ENCODE measurements at places on chromosomes 5 and 9.

DNA sequence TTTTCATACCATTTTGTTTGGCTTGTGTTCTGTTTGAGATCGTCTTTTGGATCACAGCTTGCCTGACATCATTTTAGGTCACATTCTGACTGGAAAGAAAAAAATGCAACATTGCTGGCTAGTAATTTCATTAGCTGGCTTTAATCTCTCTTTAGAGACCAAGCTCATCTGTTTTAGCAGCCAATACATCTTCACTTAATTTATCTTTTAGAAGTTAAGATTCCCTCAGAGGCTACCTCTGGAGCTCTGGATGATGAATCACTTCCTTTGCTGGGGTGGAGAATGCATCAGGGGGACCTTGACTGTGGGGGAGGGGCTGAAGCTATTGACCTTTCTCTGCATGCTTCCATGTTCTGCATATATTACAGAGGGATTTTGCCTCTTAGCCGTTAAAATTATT lies 181.5 kb upstream of the OTULINL start:
- no peak for DNase-seq

DNA sequence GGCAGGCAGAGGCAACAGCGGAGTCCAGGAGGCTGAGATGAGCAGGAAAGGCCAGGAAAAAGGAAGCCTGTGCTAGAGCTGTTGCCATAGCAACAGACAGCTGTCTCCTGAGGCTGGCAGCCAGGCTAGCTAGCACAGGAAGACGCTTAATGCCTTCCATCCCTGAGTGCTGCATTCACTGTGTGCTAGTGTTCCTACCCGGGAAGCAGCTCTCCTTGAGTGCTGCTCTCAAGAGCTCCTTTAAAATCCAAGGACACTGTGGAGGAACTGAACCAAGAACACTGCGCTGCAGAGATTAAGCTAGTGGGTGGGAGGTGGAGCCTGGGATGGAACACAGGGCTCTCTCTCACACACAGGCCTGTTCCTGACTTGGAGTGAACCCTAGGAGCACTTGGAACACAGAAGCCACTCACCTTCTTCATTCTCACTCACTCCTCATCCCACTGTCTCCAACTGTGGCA lies 53.5 kb upstream of the IL7R start:
- no peak for DNase-seq

DNA sequence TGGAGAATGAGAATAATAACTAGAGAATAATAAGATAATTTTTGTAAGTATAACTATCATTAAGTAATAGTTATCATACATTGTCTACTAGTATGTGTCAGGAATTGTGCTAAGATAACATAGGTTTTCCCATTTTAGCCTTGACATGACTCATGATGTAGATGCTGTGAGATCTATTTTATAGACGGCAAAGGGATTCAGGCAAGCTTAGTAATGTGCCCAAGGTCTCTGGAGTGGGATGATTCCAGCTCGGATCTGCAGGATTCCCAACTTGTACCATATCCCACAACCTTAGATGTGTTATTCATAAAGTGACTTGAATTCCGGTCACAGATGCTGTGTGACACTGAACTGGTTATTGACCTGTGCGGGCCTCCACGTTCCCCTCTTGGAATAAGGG lies 51.5 kb downstream of the IL31RA start:
- no peak for DNase-seq

GRCh38 chr9:132008184-132008803 lies 71.4 kb downstream of the MED27 start:
- no peak for DNase-seq

DNA sequence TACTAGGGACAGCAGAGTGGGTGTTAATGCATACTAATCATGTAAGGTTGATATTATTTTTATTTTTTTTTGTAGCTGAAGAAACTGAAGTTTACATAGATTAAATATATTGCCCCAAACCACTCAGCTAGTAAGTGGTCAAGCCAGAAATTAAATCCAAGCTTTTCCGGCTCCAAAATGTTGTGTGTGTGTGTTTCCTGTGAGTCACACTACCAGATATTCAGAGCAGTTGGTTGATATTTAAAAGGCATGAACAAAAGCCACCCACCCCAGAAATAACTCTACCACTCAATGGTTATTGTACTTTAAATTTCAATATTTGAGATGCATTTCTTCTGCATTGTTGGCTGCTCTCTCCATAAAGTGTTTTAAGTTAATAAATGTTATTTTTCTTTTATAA lies 29.5 kb downstream of the KCNN2 start:
- no peak for DNase-seq

- DNase-seq = no peak
Measured at GRCh38 chr5:115815693-115816225, 700 bp downstream of the CDO1 start.

DNA sequence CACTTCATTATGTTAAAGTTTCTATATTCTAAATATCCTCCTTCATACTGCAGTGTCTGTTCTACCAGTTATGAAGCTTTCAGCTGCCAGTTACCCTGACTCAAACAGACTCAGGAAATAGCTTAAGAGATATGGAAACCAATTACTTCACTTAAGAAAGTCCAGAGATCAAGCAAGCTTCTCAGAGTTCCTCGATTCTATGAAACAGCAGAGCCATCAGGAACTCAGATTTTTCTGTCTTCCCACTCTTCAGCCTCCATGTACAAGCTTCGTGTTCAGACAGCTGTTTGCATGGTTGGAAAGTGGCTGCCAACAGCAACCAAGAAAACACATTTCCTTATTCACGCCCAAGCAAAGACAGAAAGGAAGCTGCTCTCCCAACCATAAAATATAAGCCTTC lies 216.1 kb downstream of the ACTL7B start:
- no peak for DNase-seq

GRCh38 chr5:72817076-72817481 lies 618 bp downstream of the TNPO1 start:
- peak; percentile 56 for DNase-seq

DNA sequence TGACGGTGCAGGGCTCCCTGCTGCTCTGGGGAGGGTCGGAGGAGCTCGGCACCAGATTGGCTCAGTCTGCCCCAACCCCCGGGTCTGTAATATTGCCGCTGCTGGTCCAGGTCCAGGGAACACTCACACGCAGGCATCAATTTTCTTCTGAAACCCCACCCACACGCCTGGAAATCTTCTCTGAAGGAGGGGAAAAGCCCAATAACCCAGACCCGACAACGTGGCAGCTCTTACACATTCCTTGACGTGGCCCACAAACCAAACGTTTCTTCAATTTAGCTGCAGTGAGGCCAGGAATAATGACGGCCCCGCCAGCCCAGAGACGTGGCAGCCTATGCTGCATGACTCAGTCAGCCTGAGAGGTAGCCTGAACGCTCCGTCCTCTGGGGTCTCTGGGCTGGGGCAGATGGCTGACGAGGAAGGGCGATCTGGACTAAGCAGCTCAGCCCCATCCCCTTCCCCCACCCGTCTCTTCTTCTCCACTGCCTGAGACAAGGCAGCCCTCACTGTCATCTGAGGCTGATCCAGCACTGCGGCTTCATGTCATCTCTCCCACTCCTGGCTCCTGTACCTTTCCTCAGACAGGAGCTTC lies 9.9 kb upstream of the SPARC start:
- no peak for DNase-seq

DNA sequence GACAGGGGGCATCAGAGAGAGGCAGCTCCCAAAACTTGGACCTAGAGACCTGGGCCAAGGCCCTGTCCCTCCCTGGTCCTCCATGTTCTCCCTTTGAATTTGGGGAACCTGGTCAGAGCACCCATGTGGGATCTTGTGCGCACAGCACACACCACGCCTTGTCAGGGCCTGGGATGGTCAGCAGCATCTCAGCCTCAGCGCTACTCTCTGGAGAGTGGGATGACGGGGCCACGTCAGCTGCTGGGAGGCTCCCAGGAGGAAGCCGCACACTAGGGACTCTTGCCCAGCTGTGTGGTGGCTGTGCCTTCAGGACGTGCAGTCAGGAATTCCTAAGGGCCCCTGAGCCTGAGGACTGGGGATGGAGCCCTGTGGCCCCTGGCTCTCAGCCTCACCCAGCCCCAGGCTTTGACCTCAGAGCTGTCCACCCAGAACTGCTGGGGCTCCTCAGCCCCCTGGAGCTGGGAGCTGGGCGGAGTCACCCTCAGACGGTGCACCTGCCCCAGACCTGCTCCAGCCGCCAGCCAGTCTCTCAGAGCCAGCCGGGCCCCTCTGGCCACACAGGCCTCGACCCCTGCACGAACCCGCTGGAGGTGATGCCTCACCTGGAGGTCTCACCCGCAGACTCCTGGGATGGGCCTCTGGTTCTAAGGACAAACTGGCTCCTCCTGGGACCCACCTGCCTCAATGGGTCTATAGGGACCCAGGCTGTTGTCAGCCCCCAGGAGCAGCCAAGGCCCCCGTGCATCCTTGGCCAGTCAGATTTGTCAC lies 38.3 kb upstream of the EGFL7 start:
- no peak for DNase-seq

GRCh38 chr5:143061161-143061945 lies 291.2 kb downstream of the ARHGAP26 start:
- DNase-seq = no peak

DNA sequence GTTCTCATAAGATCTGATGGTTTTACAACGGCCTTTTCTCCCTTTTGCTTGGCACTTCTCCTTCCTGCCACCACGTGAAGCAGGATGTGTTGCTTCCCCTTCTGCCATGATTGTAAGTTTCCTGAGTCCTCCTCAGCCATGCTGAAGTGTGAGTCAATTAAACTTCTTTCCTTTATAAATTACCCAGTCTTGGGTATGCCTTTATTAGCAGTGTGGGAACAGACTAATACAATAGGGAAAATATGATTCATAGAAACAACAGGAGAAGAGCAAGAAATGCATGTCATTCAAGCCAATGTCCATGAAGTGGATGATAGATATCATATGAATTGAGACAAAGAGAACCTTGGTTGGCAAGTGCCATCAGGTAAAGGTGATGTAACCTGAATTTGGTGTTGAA lies 128.3 kb upstream of the HAPLN1 start:
- no peak for DNase-seq

- DNase-seq = no peak
Measured at GRCh38 chr9:28092981-28093936, 520.0 kb upstream of the C9orf72 start.

DNA sequence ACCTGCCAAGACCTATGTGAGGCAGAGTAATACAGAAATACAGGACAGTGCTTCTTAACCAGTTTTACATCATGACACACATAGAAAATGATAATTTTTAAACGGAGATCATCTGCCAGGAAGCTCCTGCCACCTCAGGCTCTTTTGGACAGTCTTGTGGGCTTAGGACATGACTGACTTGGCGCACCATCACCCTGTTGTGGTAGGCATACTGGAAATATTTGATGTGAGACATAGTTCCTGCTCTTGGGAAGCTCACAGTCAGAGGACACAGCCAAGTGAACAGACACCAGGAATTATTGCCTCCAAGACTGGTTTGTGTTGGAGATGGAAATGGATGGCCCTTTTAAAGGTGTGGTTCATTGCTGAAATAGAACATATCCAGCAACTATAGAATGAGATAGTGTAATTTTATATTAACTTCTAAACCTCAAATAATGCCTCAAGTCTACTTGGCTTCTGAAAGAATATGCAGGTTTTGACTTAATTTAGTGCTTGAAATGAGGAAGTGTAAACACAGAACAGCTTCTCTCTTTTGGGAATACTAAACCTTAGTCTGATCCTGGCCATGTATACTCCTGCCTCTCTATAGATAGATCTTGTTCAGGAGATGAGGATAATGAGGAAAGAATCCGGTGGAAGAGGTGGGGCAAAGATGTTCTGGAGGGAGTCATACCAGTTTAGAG lies 19.7 kb downstream of the CPEB4 start:
- no peak for DNase-seq

DNA sequence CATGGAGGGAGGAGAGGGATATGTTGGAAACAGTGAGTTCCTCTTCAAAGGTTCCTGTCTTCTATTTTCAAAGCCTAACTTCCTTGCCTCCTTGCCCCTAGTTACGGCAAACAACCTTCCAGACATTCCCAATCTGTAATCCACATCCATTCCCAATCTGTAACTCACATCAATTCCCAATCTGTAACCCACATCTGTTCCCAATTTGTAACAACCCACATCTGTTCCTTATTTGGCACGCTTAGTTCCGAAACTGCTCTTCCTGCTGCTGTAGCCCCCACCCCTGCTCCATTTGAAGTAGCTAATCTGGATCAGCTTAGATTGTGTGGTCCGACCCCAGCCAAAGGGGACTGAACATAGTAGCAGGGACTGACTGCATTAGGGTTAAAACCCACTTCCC lies 23.9 kb upstream of the IDNK start:
- DNase-seq = no peak

DNA sequence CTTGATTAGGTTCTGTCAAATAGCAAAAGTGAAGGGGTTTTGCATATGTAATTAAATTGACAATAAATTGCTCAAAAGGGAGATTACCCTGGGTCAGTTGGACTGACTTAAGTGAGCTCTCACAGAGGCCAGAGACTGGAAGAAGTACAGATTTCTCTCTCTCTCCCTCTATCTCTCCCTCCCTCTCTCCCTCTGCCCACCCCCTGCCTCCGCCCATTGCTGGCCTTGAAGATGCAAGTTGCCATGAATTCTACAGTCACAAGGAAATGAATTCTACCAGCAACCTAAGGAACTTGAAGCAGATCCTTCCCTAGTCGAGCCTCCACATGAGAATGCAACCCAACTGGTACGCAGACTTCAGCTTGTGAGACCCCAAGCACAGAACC lies 119.2 kb downstream of the LPAR1 start:
- no peak for DNase-seq

- DNase-seq = no peak
Measured at GRCh38 chr5:124669956-124670721, 76.3 kb downstream of the ZNF608 start.

- peak; percentile 39 for DNase-seq
Measured at GRCh38 chr5:164326219-164326618, 820.8 kb downstream of the MAT2B start.

GRCh38 chr9:89484475-89485404 lies 13.2 kb downstream of the SEMA4D start:
- no peak for DNase-seq

DNA sequence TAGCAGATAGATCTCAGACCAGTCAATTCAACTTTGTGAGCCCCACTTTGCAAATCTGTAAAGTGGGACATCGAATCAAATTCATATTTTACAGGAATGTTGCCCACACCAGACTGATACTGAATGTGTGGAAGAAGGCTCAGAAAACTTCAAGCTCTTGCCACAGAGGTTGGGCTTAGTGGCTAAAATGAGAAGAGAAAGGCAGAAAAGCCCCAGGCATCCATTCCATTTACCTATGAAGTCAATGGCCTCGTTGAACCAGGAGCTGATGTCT lies 1.7 kb downstream of the DUSP1 start:
- no peak for DNase-seq

GRCh38 chr9:22623236-22623635 lies 176.6 kb downstream of the DMRTA1 start:
- no peak for DNase-seq

DNA sequence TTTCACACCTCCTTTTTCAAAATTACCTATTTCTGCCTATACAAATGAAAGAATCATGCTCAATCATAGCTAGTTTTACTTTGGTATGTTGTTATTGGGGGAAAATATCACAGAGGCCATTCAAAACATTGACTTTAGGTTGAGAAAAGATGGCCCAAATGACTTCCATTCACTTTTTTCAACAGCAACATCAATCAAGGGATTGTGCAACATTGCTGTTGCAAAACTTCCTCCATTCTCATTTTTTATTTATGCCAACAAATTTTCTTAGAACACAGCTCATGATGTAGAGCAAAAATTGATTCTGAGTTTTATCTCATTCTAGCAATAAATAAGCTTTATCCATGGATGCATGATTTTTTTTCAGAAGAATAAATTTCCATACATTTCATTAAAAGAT lies 93.6 kb upstream of the RORB start:
- DNase-seq = peak; percentile 2

All from hematopoietic multipotent progenitor cell treated with erythropoietin and hydrocortisone succinate and interleukin-3 and kit ligand, for 6 days (in vitro differentiated cells).